CD4-positive, alpha-beta T cell treated with Interleukin-17A for 1 hour (primary cell): ENCODE measurements at places on chromosomes 2 and 18.

- DNase-seq, result no peak
Observed at GRCh38 chr2:233979748-233980147, 62.6 kb downstream of the TRPM8 start.

DNA sequence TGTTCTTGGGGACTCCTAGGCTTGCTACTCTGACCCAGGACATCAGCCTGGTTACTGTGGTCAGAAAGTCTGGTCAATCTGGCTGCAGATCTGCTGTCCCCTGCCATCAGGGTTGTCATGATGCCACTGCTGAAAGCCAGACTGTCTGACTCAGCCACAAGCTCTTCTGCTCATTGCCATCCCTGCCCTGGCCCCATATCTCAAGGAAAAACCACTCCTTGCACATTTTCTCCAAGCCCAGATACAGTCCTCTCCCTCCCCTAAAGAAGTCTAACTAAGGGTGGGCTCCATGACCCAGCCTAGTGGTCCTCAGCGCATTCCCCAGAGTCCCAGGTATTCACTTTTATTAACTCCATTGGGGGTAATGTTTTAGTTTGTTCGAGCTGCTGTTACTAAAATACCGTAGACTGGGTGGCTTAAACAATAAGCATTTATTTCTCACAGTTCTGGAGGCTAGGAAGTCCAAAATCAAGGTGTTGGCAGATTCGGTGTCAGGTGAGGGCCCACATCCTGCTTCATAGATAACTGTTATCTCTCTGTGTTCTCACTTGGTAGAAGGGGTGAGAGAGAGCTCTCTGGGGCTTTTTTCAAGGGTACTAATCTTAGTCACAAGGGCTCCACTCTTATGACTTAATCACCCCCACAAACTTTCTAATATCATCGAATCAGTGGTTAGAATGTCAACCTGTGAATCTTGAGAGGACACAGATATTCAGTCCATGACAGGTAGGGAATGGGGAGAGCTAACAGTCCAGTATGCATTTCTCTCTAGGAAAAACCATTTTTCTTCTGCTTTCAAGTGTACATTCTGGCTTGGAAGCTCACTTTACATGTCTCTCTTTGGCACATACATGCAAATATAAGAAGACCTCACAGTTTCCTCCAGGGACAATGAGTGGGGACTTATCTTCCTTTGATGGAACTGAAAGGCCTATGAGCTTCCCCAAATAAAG, 94.8 kb upstream of the CXCR4 start:
- DNase-seq, result peak; percentile 67

- no peak for DNase-seq
Observed at GRCh38 chr2:10063566-10063965, 16.6 kb downstream of the CYS1 start.

GRCh38 chr2:119377993-119378345, 11.2 kb downstream of the DBI start:
- no peak for DNase-seq

DNA sequence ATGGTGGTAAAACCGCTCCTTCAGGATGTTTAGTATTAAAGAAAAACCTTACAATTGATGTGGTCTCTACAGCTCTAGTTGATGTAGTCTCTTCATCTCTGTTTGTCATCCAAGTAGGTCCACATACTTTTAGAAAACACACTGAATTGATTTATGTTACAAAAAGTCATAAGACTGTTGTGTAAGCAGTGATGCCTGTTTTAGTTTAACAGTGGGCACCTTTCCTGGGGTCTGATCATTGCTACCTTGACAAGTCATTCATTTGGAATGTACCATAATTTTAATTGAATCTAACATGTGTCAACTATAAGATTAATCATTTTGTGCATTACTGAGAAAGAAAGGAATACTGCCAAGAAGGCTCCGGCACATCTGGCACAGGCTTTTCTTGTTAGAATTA, 34.3 kb downstream of the GIGYF2 start:
- DNase-seq, result no peak

DNA sequence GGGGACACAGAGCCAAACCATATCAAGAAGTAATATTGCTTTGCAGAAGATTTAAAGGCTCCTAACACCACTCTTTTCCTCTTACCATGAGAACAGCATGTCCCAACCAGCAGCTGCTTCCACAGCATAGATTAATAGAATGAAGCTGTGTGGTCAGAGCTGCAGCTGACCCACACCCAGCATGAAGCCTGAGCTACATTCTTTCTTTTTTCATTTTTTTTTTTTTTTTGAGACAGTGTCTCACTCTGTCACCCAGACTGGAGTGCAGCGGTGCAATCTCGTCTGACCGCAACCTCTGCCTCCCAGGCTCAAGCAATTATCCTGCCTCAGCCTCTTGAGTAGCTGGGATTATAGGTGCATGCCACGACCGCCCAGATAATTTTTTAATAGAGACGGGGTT, 289.8 kb downstream of the RAD51AP2 start:
- no peak for DNase-seq

DNA sequence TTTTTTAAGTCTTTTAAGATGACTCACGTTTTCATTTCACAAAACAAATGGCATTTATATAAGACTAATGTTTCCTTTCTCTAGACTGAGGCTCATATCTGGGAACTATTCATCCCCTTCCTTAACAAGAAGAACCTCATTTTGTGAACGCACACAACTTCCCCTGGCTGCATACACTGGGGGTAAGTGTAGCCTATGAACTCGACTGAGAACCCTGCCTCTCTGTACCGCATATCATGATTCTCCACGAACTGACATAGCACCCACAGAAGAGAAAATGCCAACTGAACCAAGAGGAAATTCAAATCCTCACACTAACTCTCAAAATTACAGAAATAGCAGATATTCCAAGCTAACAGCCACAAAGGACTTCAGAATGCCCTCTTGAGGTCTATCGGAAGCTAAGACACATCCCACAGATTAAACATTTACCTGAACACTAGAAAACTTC, 236.7 kb downstream of the TCF4 start:
- DNase-seq, result no peak

- DNase-seq, result no peak
Observed at GRCh38 chr2:227503433-227504406, 31.8 kb downstream of the AGFG1 start.
